ENCODE measurements at places on chromosomes 12 and 14.

- DNase-seq, result no peak
Measured at GRCh38 chr12:16610743-16611142, 4.8 kb upstream of the LMO3 start.

DNA sequence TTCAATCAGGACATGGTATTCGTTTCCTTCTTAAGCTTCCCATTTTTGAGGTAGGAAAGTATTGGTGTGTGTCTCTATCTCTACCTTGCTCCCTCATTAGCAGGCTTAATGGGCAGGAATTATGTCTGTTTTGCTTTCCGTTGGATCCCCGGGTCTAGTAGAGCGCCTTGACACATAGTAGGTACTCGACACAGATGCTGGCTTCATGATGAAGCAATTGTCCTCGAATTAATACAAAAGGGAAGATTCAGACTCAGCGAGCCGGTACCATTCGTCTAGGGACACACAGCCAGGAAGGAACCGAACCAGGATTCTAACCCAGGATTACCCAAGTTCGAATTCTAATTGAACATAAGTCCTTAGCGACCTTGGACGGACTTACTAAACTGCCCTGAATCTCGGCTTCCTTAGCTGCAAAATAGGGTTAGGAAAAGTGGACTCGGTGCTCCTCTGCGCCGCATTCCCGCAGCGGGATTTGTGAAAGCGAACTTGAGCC is 496 bp upstream of the ISCU start:
- no peak for DNase-seq

DNA sequence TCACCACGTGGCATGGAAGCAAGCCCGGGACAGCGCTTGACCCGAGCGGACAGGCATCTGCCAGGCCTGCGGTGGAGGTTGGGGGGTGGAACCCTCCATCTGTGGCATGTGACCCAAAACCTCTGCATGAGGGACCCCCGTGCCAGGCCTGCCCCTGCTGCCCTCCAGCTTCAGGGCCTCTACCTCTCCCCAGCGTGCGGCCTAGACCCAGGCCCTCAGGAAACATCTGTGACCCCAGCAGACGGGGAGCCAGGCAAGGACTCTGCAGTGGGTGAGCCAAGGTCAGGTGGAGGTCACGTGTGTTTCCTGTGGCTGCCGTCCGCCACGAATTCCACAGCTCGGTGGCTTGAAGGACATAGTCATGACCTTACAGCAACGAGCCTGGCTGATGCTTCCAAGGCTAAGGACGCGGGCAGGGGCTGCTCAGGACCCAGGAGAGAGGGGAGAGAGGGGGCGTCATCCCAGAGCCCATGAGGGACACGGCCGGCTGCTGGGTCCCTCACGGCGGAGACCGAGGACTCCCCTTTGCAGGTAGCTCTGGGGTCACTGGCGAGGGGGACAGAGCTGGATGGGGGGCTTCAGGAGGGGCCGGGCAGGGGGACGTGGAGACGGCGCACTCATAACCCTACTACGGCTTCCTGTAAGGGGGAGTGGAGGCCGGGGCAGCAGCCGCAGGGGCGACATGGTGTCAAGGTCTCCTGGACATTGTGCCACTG is 91.5 kb downstream of the GALNT9 start:
- DNase-seq, result no peak

- no peak for DNase-seq
Measured at GRCh38 chr12:91204421-91204820, 21.8 kb upstream of the DCN start.

DNA sequence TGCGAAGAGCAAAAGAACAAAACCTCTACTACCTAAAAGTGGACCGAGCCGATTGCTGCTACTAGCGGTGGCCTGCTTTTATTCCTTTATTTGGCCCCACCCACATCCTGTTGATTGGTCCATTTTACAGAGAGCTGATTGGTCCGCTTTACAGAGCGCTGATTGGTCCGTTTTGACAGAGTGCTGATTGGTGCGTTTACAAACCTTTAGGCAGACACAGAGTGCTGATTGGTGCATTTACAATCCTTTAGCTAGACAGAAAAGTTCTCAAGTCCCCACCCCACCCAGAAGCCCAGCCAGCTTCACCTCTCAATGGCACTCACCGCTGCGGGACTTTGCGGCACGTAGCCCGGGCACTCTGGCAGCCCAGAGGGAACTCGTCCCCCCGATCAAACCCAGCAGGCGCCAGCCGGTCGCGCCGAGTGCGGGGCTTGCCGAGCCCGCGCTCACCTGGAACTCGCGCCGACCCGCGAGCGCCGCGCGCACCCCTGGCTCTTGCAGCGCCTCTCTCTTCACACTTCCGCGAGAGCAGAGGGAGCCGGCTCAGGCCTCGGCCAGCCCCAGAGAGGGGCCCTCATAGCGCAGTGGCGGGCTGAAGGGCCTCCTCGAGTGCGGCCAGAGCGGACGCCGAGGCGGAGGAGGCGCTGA is 8.7 kb upstream of the FGD4 start:
- DNase-seq, result no peak

- DNase-seq, result no peak
Measured at GRCh38 chr14:67158566-67158965, 30.7 kb upstream of the GARIN2 start.

- DNase-seq, result no peak
Measured at GRCh38 chr14:105987563-105987962, 461.2 kb downstream of the TMEM121 start.

- no peak for DNase-seq
Measured at GRCh38 chr12:95637471-95638155, 86.3 kb upstream of the USP44 start.

DNA sequence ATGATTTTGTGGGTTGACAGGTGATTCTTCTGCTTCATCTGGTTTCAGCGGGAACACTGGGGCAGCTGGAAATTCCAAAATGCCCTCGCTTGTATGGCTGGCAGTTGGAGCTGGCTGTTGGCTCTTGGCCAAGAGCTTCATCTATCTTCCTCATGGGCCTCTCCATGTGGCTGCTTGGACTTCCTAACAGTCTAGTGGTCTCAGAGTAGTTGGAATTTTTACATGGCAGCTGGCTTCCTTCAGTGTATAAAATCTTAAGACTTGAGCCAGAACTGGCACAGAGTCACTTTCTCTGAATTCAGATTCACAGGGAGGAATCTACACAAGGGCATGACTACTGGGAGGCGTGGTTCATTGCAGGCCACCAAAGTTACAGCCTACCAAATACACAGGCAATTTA is 204.9 kb upstream of the RMST start:
- DNase-seq, result no peak

DNA sequence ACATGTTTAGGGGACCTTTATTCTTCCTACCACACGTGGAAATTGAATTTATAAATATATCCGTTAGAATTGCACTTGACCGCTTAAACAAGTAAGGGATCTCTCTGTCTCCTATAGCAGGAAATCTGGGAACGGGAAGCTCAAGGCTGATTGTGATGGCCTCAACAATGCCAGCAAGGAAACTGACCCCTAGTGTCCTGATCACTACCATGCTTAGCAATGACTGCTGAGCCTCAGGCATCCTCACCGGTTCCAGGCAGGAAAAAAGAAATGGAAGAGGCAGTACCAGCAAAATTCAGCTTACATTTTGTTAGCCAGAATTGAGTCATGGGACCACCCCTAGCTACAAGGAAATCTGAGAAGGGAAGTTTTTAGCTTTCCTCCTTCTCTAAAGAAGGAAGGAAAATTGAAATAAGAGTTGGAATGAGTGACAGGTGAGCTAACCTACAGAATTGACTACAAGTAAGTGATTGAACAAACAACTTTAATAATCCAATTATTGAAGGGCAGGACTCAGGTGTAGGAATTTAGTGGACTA is 43.9 kb upstream of the AMN1 start:
- no peak for DNase-seq

DNA sequence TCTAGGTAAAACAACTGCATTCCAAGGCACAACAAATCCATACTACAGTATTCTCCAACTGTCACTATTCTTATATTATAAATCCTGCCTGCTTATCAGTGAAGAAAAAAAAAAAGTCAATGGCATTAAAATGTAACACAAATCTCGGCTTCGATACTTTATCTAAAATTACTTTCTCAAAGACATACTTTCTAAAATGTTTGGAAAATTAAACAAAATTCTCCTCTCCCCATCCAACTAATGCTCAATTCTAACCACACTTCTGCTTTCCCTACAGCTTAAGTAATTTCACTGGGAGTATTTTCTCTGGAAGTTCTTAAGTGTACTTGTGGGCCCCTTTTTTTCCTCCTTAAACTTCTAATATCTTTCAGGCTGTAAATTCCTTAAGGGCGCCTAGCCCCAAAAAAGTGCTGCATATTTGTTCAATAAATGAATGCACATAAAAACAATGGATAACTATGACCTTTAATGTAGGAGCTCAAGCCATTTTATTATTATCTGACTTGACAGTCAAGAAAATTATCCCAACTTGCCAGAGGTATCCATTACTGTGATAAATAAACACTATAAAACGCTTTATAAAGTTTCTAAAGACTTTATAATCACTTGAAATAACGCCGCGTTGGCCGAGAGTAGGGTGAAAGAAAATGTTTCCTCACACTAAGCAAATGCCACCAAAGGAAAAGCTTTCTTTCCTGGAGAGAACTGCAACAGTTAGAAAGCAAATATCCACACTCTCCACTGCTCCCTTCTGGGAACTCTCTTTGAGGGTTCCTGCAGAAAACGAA is 977 bp downstream of the HEATR5A start:
- DNase-seq, result no peak

DNA sequence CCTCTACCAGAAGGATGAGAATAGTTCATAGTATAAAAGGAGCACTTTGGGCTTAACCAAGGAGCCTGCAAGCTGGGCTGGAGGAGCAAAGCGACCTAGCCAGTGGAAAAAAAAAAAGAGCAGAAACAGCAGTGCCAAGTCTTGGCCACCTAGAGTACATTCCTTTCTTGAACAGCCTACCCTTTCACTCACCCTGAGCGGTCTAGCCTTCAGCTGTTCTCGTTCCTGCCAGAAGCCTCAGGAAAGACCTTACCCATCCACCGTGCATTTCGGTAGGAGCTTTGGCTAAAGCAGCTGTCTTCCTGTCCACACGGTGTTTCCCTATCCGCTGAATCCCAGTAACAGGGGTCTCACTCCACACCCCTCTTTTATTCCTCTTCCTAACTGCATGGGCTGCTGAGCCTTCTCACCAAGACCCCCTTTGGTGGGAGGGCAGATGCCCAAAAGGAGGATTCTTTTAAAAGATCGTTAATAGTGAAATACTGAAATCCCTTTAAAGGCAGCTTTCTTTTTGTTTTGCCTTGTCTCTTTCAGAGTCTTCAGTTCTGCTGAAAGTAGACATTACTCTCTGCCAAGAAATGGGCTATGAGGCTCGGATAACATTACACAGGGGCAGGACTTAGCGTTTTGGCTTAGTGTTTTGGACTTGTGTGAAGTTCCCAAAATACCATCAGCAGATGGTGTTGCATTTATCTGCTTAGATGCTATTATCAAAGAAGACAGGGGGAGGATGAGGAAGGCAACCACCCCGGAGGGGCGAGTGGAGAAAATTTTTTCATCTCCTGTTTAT is 88.5 kb upstream of the METAP2 start:
- DNase-seq, result peak; percentile 3

- DNase-seq, result peak; percentile 28
Measured at GRCh38 chr12:54017878-54018467, 9.2 kb downstream of the HOXC8 start.

DNA sequence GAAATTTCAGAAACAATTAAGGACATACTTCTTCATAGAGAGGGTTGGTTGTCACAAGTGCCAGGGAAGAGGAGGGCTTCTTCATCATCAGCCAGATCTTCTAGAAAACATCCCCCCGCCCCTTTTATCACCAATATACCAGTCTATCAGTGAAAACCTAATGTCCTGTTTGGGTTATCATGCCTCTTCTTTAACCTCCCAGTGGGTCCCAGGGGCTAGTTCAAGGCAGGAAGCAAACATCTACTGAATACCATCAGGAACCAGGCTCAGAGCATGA is 13.3 kb upstream of the KRT86 start:
- no peak for DNase-seq

DNA sequence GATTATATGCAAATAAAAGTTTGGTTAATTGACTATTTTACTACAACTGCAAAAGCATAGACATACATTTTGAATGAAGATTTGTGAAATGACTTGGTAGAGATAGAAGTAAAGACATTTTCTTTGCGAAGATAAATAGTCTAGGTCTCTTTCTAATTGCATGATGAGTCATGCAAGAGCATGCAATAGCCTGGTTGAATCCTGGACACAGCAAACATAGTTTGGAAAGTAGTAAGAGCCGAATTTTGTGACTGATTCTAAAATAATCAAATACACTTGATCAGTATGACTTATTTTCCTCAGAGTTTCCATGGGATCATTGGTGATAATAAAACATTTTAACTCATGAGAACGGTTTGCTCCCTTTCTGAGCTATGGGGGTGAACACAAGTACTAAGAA is 27.7 kb upstream of the CAND1 start:
- no peak for DNase-seq

GRCh38 chr14:58078471-58078870 is 73.5 kb downstream of the ARMH4 start:
- no peak for DNase-seq

Data from hippocampal formation (tissue), 2 donors.